ENCODE measurements at places on chromosomes 12 and 14.

DNA sequence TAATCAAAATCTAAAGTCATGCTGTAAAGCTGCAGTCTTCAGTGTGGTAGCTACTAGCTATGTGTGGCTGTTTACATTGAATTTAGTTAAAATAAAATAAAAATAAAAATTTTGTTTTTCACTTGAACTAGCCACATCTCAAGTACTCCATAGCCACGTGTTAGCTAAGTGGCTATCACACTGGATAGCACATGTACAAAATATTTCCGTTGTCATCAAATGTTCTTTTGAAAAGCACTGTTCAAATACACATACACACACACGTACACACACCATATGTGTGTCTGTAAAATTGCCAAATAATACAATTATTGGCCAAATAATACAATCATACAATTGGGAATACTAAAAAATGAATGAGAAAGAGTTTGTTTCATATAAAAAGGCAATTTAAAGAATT, 778.2 kb upstream of the FLRT2 start:
- no peak for DNase-seq

DNA sequence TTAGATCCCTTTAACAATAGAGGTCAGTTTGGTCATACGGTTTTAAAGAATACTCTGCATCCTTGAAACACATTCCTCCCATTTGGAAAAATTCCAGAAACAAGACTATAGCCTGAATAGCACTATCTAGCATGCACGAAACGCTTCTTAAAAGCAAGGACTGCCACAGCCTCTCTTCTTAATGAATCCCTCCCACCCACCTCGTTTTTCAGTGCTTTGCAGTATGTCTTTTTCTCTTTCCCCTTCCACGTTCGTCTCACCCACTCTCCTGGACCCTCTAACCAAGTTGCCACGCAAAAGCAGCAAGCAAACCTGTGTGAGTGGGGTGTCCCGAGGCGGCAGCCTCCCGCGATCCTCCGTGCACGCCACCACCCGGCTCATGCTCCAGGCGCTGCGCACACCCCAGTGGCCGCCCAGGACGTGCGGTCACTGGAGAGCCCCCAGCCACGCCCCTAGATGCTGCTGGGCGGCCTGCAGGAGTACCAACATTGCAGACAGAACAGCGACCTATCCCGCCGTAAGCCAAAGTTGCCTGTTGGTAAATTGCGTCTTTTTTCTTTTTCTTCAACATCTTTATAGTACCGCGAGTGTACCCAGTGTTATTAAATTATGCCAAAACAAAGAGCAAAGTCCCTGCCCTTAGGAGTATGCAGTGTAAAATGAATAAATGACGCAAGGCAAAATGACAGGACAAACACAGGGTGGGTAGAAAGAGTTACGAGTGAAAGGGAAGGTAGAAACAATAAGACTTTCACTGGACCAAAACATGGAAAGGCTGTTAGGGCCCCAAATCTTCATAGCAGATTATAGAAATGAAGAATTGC, at the start of gene SLC38A4:
SLC38A4 (minus strand) TSS at position 407 of the 824 bp plus-strand sequence. CDS start 32,926 bp downstream, outside the sequence.
- no peak for DNase-seq

- DNase-seq: peak; percentile 76
Observed at GRCh38 chr14:70289138-70289537, 70.3 kb downstream of the COX16 start.

DNA sequence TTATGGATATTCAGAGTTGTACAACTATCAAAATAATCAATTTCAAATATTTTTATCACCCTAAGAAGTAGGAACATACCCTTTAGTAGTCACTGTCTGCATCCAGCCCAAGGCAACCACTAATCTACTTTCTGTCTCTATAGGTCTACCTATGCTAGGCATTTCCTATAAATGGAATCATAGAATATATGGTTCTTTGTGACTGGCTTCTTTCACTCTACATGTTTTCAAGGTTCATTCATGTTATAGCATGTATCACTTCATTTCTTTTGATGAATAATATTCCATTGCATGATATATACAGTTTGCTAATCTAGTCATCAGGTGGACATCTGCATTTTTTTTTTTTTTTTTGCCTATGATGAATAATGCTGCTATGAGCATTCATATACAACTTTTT, 112.4 kb downstream of the PPP1R12A start:
- DNase-seq: no peak

- DNase-seq: no peak
Observed at GRCh38 chr14:84961637-84962036, 568.3 kb upstream of the FLRT2 start.

DNA sequence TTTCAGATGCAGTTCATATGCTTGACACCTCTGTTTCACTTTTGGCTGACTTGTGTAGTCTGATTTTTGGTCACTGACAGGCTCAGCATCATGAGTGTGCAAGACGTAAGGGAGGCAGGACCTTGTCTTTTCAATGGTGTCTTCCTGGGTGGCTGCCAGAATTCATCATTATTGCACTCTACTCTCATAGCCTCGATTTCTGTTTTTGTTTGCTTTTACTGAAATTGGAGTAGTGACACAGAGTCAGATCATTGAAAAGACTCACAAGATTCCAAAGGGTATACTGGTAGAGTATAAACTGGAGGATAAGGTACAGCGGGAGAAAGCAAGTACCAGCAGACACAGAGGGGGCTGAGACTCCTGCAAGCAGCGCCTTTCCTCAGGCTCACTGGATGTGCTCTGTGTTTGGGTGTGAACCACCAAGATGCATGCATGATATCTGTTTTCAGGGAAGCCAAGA, 126.3 kb upstream of the FGD4 start:
- DNase-seq: no peak

- DNase-seq: peak; percentile 65
Observed at GRCh38 chr14:50402965-50403364, 6.3 kb upstream of the CDKL1 start.

GRCh38 chr12:111827907-111828306, 14.1 kb upstream of the MAPKAPK5 start:
- no peak for DNase-seq

DNA sequence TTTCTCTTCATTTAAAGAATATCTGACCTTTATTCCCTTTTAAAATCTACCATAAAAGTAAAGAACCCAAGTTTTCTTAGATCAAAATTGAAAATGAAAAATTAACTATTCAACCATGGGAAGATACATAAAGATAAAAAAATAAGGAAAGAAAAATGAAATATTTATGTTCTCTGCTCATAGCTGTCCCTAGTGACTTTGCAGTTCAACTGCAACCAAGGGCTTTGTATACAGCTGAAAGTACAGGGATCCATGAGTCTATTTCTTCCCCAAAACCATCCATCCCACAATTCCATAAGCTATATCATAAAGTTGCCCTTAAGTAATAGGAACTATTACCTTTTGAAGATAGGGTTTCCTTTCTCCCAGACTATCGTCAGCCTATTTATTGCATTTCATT, 113.1 kb downstream of the ITPR2 start:
- DNase-seq: no peak

GRCh38 chr12:60052483-60052882, 456.7 kb downstream of the SLC16A7 start:
- no peak for DNase-seq

GRCh38 chr12:2163177-2163941, 110.6 kb downstream of the CACNA1C start:
- no peak for DNase-seq

DNA sequence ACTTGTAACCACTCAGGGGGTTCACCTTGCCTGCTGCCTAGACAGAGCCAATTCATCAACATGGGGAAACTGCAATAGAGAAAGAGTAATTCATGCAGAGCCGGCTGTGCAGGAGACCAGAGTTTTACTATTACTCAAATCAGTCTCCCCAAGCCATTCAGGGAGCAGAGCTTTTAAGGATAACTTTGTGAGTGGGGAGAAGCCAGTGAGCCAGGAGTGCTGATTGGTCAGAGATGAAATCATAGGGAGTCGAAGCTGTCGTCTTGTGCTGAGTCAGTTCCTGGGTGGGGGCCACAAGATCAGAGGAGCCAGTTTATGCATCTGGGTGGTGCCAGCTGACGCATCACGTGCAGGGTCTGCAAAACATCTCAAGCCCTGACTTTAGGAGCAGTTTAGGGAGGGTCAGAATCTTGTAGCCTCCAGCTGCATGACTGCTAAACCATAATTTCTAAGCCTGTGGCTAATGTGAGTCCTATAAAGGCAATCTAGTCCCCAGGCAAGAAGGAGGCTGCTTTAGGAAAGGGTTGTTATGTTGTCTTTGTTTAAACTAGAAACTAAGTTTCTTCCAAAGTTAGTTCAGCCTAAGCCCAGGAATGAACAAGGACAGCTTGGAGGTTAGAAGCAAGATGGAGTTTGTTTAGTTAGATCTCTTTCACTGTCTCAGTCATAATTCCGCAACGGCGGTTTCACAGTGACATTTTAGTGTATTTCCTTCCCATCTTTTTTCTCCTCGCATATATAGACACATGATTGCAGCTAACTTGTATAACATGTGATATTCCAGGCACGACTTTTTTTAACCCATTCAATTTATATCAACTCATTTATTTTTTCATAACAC, 68.9 kb upstream of the NCOR2 start:
- DNase-seq: peak; percentile 81

DNA sequence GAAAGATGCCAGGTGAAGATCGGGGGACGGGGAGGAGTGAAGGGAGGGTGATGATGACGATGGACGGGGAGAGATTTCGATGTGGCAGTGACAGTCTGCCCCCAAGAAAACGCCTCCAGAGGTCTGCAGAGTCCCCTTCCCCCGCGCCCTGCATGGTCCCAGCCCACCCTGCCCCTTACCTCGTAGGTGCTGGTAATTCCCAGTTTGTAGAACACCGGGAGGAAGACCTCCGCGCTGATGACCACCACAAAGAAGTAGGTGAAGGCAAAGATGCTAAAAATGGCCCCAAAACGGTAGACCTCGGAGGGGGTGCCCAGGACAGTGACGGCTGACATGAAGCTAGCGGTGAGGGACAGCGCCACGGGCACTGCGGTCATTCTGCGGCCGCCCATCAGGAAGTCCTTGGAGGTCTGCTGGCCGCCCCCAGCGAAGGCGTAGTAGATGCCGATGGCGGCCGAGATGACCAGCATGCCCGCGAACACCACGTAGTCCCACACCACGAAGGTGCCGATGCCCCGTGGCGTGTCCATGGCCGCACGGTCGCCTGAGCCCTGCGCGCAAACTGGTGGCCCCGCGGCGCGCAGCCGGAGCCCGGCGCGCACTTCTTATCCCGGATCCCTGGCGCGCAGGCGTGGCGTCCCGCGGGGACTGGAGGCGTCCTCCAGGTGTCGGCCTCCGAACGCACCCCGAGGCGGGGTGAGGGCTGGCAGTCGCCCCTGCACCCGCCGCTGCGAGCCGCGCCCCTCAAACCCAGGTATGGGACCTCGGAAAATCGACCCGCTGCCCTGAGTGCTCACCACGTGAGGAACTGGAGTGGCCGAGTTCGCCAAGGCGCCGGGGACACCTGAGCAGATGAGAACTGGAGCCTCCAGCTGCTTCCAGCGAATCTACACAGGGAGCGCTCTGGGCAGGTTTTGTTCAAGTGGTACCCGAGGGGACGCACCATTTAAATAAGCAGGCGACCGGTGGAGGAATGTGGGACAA, at the start of gene SLC5A8:
SLC5A8 (minus strand) TSS at position 920 of the 984 bp plus-strand sequence; CDS start at position 530, 390 bp downstream.
- DNase-seq: no peak

DNA sequence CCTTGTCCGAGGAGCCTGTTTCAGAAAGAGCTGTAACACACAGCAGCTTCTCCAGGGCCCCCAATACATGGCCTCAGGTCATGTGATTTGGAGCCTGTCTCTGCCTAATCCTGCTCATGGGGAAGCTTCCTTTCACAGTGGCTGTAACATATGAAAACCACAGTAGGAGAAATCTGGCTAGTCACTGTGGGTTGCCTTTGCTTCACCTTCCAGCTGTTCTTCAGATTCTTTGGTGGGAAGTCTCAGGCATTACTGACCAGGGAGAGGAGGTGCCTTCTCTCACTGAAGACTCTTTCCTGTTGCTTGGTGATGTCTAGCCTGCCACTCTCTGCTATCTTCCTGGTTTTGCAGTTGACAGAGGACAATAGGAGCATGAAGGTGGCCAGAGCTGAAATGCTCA, 350.6 kb downstream of the DPF3 start:
- DNase-seq: peak; percentile 58

- DNase-seq: no peak
Observed at GRCh38 chr12:20426957-20427356, 58.6 kb downstream of the PDE3A start.

- DNase-seq: no peak
Observed at GRCh38 chr14:82740547-82740946, 1206.9 kb upstream of the SEL1L start.
